ENCODE measurements at places on chromosomes 3 and 15. TPM values are rescaled to one million over a fixed set of nuclear protein-coding genes. Genes with fewer than 3 reads are reported as not detected.
A peak's percentile ranks its signal among the peaks of the same experiment; 100 is the strongest.

- DNase-seq = no peak
These were observed 46.1 kb downstream of the METTL6 start for GRCh38 chr3:15380980-15381890.

Gene KIF9
- 3.0 TPM for total RNA-seq

DNA sequence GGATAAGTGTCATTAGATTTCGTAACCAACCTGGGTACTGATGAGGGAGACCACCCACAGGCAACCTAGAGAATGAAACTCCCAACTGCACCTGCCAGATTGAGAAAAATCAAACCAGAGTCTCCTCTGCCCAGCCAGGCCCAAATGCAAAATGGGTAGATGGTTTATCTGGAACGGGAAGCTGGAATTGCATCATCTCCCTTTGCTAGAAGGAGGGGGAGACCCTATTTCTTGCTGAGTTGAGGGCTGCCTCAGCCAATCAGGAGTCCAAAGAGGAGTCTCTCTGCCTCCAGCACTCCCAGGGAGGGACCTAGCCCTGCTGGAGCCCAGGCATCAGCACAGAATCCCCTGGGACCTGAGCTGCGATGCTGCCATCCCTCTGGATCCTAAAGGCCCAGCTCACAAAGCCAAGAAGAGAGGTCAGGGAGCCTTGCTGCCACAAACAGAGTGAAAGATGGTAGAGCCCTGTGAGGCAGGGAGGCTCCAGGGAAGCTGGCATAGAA, 8.1 kb downstream of the RMDN3 start:
- no peak for DNase-seq

- DNase-seq = peak; percentile 41
These were observed 706 bp downstream of the DVL3 start for GRCh38 chr3:184155644-184156521.

GRCh38 chr3:3631114-3631513, 168.1 kb upstream of the LRRN1 start:
- no peak for DNase-seq

DNA sequence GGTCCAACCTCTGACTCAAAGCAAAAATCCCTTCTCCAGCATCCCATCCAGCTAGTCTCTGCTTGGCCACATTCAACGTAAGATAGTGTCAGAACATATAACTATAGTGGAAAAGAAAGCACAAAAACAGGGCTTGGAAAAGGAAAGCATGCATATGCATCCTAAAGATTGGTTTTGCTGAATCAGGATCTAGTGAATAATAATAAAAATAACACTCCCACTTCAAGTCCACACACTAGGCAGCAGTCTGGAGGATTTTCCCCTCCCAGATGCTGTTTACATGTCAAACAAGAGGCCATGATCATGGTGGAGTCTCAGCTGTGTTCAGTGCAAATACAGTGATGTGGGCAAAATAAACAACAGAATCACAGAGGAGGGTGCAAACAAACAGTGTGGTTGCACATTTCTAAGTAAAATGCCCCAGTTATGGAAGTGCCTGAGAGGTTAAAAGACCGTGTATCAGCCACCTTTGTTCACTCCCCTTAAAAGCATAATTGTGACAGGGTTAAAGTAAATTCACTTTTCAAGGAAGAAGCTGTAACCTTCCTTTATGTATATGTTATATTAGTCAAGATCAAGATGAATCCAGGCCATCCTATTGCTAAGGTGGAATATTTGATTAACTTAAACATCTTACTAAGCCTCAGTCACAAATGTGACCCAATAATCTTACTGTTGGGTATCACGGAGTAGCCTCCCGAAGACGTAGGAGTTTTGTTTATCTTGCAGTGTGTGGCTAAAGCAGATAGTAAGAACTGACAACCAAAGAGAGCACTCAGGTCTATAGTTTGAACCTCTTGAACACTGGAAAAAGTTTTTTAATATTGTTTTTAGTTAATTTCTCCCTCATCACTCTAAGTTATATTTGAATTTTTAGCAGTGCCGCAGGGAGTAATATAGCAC, 424.5 kb downstream of the SOX2 start:
- no peak for DNase-seq

GRCh38 chr15:90665288-90666134, 51.6 kb upstream of the BLM start:
- DNase-seq = peak; percentile 74

- peak; percentile 79 for DNase-seq
These were observed 1.9 kb upstream of the ACTL6A start for GRCh38 chr3:179560791-179561190.

Gene NME9
- total RNA-seq = 0.57 TPM

Gene KLHL6
- not detected for total RNA-seq

GRCh38 chr3:190205739-190206138, 85.0 kb upstream of the P3H2 start:
- peak; percentile 50 for DNase-seq

Gene CCDC191
- total RNA-seq = 0.14 TPM

GRCh38 chr15:94858920-94859319, 627.6 kb downstream of the MCTP2 start:
- no peak for DNase-seq

Gene CFAP161
- total RNA-seq = 0.98 TPM

DNA sequence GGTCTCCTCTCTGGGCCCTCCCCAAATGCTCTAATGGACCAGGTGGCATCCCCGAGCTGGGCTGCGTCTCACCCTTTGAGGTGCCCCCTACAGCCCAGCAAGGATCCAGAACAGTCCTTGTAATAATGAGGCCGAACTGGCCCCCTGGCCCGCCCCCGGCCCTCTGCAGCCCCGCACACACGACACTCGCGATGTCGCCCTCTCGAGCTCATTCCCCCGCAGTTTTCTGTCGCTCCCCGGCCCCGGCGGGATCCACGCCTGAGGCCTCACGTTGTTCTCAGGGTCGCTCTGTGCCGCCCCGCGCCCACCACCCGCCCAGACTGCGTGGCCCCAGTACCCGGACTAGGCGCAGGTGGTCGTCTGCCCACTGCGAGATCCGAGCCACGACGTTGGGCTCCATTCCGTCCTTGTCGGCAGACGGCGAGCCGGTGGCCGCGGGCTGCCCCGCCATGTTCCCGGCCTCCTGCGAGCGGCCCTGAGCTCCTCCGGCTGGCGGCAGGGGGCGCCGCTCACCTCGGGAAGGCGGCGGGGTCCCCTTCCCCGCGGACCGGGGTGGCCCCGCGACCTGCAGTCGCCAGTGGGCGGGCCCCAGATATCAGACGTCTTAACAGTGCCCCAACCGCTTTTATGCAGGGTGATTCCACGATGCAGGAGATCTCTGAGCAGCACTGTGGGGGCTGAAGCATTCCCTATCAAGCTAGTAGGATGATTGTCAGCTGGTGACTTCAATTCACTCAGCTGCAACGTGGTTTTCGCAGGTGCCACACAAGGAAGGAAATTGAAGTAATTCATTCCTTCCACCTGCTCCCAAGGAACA, at the start of gene C3orf33:
Gene C3orf33, minus strand, starts transcription at position 477 of the 817 bp plus-strand sequence. Its CDS starts 26 bp downstream, at position 451.
- peak; percentile 86 for DNase-seq

Data from Caki2 (cell line).